Urothelium cell line (cell line): ENCODE measurements at places on chromosomes 1 and 21.

DNA sequence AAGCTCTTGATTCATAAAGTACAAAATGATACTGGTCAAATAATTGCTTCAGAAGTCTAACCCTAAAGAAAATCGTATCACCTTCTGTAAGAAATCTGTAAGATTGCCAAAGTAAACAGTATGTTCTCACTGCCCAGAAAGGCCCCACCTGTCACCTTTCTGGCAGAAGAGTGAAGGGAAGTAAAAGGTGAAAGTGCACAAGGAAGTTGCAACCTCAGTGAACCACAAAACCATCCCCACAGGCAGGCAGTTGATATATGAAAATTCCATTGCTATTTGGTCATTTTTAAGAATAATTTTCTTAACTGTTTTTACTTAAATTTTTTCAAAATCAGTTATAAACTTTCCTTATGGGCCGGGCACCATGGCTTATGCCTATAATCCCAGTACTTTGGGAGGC lies 48.5 kb upstream of the FBXO28 start:
- DNase-seq = no peak

DNA sequence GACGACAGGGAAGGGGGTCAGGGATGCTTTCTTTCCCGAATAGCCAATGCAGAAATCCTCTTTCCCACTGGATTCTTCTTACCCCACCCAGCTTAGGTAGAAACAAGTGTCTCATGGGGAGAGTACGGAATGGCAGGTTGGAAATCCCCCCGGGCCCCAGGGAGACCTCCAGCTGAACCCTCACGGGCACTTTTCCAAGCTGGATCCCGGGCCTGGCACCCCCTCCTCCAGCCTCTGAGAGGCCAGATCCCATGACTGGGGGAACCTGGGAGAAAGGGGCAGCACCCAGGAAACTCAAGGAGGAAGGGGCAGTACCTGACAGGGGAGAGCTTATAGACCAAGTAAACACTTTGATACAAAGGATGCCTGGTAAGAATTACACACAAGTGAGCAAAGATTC lies 1.3 kb downstream of the PKP1 start:
- no peak for DNase-seq

DNA sequence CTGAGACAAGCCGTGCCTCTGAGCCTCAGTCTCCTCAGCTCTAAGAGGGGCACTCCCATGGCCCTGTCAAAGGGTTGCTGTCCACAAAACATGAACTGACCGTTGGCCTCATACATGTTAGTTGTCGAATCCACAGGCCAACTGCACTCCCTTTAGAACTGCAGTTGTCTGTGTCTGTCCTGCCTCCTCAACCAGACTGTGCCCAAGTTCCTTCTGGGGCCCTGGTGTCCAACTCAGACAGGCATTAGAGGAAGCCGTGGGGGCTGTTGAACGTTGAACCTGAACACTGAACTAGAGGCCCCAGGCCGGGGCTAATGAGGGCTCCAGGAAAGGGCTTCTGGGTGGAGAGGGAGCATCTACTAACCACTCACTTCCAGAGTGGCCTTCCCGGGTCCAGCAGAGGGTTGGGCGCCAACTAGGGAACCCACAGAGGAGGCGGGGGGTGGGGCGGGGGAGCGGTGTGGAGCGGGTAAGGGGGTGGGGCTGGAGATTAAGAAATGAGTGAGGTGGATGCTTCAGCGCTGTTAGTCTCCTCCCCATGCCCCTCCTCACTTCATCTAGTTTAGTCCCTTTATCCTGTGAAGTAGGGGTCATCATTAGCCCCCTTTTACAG lies at the start of gene RAB42:
Gene RAB42 (plus strand): TSS at position 558 of the 613 bp plus-strand sequence. CDS start 247 bp downstream, outside the sequence.
- DNase-seq = no peak

- DNase-seq = no peak
Observed at GRCh38 chr1:76477156-76477555, 390.1 kb upstream of the ST6GALNAC5 start.

DNA sequence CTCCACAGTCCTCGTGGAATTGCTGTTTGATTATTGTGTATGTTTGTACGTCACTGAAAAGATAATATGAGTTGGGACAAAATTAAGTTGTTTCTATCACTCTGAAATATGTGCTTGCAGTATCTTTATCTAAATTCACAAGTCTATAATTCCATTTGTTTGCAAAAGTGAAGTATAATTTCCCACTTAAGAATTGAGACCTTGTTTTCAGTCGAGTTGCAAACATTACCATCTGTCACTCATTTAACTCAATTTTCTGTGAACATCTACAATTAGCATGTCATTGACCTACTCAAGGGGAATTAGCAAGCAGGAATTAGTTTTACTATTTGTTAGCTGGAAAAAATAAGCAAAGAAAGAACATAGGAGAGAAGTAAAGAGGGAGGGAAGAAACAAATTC lies 195.8 kb downstream of the TPR start:
- no peak for DNase-seq

DNA sequence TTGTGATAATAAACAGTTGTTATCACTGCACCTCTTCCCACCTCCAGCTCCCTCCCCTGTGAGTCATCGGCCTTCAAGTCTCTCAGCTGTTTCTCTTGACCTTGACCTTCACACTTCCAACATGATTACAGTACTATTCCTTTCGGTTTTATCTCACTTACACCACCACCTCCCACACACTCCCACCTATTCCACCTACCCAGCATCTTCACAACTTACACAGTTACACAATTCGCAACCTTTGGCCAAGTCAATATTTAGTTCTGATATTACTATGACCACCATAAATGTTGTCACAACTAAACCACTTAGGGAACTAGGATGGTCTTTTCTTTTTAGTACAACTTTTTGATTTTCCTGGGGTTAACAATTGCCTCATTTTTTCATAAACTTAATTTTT lies 60.2 kb downstream of the RIPK4 start:
- DNase-seq = no peak

DNA sequence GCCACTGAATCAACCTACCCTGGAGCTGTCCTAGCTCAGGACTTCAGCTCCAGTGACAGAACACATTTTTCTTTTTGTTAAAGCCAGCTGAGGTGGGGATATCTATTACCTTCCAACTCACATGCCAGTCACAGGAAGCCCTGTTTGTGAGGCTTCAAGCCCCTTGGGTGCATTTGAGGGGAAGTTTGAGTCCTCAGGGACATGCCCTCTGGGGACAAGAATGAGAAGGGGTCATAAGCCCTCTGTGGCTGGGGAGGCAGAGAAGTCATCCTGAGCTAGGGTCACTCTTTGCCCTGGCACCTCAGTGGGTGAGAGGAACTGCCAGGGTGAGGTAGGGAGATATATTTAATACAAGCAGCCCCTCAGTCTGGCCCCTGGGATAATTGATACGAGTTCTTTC lies 33.5 kb upstream of the CLDN14 start:
- no peak for DNase-seq
